Transverse colon (tissue), 4 donors: ENCODE measurements at places on chromosomes 6 and 20. TPM values are rescaled to one million over a fixed set of nuclear protein-coding genes. Genes with fewer than 3 reads are reported as not detected.
A peak's percentile ranks its signal among the peaks of the same experiment; 100 is the strongest.

DNA sequence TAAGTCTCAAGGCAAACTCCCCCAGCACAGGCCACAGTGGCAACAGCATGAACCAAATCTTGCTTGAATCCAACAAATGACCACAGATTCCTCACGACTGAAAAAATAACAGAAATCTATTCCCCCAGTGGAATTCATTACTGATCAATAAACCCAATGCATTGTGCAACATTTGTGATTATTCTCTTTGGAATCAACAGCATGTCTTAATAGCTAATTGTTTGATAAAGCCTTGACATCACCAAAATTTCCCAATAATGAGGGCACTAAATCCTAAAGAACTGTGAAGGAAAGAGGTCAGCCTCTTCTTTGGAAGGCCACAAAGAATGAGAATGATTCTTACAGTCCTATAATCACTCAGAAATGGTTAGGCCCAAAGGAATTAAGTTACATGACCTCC, 5.8 kb downstream of the SCML4 start:
- H3K27me3 ChIP-seq: peaks cover 5% of the 10 kb centered on the region
- H3K4me1 ChIP-seq: no peaks in the 10 kb centered on the region
- no peak overlapping the region for H3K27ac ChIP-seq
- no peaks in the 10 kb centered on the region for H3K36me3 ChIP-seq
- no peak overlapping the region for H3K4me3 ChIP-seq

DNA sequence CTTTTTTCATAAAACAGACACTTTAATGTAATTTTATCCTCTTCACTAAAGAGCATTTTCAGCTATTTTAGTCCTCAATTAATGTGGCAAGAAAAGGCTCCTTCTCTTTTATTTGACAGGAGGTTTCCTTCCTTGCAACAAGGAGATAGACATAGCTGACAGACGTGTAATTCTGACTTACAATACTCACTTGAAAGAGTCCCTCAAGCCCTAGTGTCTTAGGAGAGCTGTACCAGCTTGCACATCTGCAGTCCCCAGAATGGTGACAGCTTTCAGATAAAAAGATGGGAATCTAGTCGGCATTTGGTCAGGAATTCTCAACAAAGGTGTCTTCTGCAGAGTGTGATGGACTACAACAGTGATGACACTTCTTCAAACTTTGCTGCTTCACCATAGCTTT, 603.7 kb upstream of the PTCHD4 start:
- no peak for DNase-seq
- no peaks in the 10 kb centered on the region for H3K4me1 ChIP-seq
- no peak overlapping the region for H3K4me3 ChIP-seq
- no peaks in the 10 kb centered on the region for H3K36me3 ChIP-seq
- H3K27me3 ChIP-seq: no peaks in the 10 kb centered on the region
- H3K27ac ChIP-seq: no peak overlapping the region

GRCh38 chr20:58684291-58684690, 8.3 kb upstream of the NPEPL1 start:
- no peak overlapping the region for H3K27ac ChIP-seq
- H3K4me1 ChIP-seq: no peaks in the 10 kb centered on the region
- no peaks in the 10 kb centered on the region for H3K27me3 ChIP-seq
- peaks cover 9% of the 10 kb centered on the region for H3K36me3 ChIP-seq
- H3K4me3 ChIP-seq: no peak overlapping the region

DNA sequence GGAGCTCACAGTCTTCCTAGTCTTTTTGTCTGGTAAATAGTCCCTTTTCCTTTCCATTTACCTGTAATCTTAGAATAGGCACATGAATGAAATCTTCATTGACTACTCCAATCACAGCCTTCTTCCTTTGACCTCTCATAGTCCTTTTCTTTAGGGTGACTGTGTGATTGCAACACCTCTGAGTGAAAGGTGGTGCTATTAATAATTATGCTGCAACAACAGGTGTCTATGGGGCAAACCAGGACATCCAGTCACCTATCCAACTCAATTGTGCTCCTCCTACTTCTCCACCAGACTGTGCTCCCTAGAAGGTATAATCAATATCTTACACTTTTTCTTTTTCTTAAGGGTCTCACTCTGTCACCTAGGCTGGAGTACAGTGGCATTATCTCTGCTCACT, 29.4 kb downstream of the RIPOR2 start:
- peaks cover 18% of the 10 kb centered on the region for H3K27me3 ChIP-seq
- peaks cover 2% of the 10 kb centered on the region for H3K4me1 ChIP-seq
- DNase-seq: no peak
- H3K36me3 ChIP-seq: no peaks in the 10 kb centered on the region
- no peak overlapping the region for H3K4me3 ChIP-seq

GRCh38 chr6:110619275-110619908, 143.0 kb upstream of the SLC22A16 start:
- H3K27ac ChIP-seq: peak overlapping the region; percentile 10
- no peak overlapping the region for H3K4me3 ChIP-seq
- H3K36me3 ChIP-seq: no peaks in the 10 kb centered on the region
- H3K27me3 ChIP-seq: no peaks in the 10 kb centered on the region

The CBLN4 gene
- not detected for total RNA-seq

The BPIFA1 gene
- not detected for total RNA-seq
